Epithelial cell of proximal tubule (primary cell): ENCODE measurements at places on chromosomes 3 and 15.

GRCh38 chr15:53559364-53560277 is 199.8 kb downstream of the WDR72 start:
- no peak for DNase-seq

DNA sequence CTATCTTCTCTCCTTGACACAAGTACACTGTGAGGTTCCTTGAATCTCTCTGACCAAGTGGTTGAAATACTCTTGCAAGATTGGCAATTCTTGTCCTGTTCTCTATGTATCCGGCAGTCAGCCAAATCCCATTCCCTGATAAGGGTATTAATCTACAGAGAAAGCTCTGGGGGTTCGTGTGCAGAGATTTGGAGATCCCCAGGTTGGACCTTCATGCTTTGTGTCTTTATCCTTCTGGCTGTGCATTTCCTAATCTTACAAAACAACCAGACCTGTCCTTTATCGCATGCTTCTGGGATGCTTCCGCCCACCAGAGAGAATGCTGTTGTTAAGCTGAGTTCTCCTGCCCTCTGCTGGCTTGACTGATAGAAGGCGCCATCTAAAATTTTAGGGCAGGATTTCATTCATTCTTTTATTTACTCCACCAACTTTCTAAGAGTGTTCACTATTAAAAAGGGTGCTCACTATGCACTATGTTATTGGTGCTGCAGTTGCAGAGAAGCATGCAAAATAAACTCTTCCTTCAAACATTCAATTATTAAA is 8.6 kb upstream of the SST start:
- DNase-seq = no peak

GRCh38 chr15:28896951-28897350 is 11.2 kb downstream of the APBA2 start:
- peak; percentile 18 for DNase-seq

- no peak for DNase-seq
These were observed 342.8 kb downstream of the TBC1D5 start for GRCh38 chr3:17399586-17399985.

- no peak for DNase-seq
These were observed 379.6 kb upstream of the PDZRN3 start for GRCh38 chr3:74004386-74004785.

GRCh38 chr3:40583691-40584090 is 58.9 kb downstream of the ZNF621 start:
- DNase-seq = no peak

DNA sequence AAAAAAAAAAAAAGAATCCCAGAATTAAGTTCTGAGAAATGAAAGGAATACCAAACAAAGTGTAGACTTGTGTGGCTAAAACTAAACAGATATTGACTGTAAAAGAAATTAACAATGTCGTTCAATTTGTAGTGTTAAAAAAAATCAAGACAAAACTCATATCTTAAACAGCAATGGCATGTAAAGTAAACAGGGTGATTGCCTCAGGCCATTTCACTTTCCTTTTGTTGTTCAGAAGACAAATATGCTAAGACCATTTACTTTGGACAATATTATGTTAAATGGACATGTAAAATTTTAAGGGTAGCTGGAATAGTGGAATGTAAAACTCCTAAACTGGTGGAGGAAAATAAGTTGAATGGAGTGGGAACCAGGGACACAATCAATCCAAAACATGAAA is 139.1 kb downstream of the RTP4 start:
- DNase-seq = no peak

GRCh38 chr15:101481917-101482525 is 7.5 kb downstream of the PCSK6 start:
- DNase-seq = no peak

DNA sequence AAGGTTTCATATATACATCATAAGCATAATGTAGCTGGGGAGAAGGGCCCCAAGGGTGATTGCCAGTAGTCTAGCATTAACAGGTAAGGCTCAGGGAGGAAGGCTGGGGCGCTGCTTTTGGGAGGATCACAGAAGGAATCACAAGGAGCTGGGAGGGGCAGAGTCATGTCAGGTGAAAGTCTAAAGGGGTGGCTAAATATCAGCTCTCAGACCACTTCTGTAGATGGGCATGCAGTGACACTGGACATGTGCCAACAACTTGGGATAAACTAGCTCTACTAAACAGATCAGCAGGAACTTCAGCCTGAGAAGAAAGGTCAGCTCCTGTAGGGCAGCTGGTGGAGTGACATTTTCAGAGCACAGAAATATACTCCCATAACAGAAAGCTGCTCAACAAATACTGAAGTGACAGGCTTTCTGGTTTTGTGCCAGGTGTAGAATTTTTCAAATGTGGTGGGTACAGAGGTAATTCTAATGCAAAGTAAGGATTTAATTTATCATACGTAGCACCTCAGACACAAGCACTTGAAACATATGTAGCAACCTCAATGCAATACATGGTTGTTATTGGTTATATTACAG is 79.4 kb downstream of the PEX5L start:
- DNase-seq = no peak

DNA sequence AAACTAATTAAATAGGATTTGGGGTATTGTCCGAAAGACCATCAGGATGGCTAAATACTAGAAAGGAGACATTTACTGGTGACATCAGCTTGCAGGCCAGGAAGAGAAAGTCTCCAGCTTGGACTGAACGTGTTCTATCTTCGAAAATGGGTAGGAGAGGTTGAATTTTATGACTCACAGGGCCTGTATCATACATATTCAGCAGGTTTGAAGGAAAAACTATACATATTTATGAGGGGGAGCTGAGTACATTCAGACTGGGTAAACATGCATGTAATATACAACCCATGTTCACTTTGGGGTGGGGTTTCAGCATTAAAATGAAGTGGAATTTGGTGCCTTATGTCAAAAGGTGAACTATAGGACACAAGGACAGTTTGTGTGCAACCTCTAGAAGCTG is 129.3 kb upstream of the CRBN start:
- DNase-seq = no peak

- DNase-seq = no peak
These were observed 26.7 kb downstream of the SACM1L start for GRCh38 chr3:45715945-45716344.

DNA sequence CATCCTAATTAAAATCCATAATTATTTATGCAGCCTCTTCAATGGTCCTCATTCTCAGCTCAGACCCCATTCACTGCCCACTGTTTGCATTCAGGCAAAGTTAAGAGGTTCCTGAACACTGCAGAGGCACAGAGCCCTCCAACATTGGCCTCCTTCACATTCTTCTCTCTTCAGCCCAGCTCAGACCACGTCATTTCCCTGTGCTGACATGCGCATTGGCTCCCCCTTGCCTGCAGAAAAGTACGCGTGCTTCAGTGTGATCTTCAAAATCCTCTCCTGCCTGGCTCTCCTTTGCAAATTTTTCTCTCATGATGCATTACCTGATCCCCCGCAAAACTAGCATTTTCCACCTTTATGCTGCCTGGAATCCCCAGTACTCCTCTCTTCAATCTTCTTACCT is 552.3 kb downstream of the NTRK3 start:
- DNase-seq = no peak

DNA sequence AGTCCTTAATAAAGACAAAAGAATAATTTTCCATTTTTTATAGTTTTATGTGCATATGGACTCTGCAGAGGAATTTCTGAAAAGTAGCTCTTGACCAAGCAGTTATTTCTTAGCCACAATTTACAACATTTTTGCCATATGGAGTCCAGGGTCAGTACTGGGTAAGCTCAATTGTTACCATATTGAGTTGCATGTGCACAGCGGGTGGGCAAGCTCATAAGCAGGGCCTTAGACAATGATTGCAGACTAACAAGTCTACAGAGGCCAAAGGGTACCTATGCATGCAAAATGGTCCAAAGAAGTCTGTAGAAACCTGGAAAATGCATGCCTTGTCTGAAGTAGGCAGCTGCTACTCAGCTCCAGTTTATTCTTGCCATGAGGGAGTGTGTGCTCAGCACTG is 19.0 kb upstream of the ARHGEF26 start:
- DNase-seq = no peak

DNA sequence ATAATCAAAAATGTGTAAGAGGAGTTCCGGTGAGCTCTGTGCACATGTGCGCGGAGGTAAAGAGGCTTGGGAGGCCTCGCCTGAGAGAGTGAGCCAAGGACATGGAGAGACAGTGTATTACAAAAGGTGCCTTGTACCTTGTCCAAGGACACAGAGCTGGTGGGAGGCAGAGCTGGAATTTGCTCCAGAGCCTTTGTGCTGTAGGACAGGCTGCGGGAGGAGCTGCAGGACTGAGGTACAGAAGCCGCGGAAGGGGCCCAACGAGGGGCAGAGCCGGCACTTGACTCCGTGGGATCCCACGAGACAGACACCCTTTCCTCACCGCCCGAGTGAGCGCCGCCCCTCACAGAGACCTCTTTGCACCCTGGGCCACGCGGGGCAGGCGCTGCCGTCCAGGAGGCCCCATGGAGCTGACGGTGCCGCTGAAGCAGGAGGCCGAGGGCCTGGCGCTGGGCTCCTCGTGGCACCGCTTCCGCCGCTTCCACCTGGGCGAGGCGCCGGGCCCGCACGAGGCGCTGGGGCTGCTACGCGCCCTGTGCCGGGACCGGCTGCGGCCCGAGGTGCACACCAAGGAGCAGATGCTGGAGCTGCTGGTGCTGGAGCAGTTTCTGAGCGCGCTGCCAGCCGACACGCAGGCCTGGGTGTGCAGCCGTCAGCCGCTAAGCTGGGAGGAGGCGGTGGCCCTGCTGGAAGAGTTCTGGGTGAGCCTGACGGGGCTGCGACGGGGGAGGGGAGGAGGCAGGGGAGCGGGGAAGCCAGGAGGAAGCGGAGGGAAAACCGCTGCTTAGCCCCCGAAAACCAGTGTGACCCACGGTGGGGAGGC is 68.7 kb downstream of the SLTM start:
- no peak for DNase-seq

- no peak for DNase-seq
These were observed 12.9 kb upstream of the CPNE9 start for GRCh38 chr3:9690451-9691450.

DNA sequence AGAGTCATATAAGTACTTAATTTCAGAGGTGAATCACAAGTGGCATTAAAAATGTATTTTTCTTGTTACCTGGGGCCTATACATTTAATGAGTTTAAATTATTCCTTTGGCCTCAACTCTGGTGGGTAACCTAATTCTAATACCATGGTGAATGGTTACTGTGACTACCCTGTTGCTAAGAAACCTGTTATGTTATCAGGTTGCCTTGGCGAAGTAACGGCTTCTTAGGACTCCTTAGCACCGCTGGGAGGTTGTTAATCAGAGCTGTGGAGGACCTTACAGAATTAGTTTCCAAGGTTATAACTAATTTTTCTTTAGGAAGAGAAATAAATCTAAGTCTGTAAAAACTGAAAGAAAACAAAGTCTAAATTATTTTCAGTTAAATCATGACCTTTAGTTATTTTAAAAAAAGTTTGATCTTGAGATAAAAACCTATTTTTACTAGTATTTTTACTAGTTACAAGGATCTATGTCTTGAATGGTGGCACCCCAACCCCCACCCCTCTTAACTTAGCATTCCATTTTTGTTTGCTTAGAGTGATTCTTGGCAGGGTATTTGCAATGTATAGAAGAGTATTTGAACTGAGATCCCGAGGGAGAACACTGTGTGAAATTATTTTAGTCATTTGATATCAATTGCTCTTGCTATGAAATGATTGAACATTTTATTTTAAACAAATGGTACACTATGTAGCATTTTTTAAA is 155.5 kb downstream of the FNDC3B start:
- DNase-seq = no peak

DNA sequence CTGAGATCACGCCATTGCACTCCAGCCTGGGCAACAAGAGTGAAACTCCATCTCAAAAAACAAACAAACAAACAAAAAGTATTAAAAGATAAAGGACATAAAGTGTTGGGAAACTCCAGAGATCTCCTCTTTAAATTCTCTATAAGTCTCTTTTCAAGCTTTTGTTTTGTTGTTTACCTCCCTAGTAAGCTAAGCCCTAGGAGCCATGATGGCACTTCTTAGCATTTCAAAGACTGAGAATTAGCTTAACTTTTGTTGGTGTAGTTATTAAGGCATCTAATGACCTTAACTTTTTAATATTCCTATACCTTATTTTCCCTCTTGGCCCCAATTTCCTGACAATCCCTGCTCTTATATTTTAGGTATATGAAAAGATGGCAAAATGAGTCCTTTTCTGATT is 157.3 kb downstream of the ZNF609 start:
- no peak for DNase-seq

DNA sequence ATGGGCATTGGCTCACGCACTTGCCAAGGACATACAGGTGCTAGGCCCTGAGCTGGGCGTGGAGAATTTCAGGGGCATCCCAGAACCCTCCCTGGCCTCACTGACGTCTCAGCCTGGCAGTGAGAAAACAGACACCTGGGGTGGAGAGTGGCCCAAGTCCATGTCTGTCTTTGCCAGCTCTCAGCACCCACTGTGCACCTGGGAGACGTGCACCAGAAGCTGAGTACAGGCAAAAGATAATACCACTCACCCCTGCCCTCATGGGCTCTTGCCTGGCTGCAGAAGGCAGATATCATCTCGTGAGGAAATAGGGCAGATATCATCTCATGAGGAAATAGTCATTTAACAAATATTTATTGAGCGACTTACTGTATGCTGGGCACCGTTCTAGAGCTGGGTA is 8.0 kb downstream of the LOXL1 start:
- no peak for DNase-seq

DNA sequence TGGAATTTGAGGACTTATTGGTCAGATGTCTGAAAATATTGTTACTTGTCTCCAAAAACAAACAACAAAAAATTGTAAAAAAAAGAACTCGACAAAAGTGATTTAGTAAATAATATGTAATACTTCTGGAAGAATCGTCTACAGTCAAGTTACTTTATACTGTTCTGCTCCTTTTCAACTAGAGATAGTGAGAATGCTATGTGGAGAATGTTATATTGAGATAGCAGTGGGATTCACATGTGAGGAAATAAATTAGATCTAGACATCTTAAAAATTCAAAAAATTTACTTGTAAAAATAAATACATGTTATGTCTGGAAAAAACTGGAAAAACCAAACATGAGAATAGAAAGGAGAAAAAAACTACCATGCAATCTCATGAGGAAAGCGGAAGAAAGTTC is 64.9 kb downstream of the SGO1 start:
- DNase-seq = no peak

DNA sequence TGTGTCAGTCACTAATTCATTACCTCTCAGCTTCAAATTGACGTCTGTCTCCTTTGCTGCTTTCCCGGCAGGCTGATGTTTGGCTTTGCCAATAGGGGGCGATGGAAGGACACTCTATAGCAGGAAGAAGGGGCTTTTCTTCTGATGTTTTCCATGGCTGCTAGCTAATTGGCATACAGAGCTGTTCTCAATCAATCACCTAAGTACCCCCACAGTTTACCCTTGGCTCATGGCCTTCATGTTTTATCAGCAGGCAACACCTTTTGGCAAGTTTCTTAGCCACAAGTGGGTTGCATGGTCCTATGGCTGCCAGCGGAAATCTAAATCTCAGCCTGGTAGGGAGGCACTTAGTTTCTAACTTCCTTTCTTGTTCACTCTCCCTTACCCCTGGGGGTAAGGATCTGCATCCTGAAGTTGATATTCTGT is 45.0 kb downstream of the ESYT3 start:
- no peak for DNase-seq

- no peak for DNase-seq
These were observed 293.3 kb upstream of the TPM1 start for GRCh38 chr15:62749036-62749815.
